ENCODE measurements at places on chromosomes 5 and 9.

DNA sequence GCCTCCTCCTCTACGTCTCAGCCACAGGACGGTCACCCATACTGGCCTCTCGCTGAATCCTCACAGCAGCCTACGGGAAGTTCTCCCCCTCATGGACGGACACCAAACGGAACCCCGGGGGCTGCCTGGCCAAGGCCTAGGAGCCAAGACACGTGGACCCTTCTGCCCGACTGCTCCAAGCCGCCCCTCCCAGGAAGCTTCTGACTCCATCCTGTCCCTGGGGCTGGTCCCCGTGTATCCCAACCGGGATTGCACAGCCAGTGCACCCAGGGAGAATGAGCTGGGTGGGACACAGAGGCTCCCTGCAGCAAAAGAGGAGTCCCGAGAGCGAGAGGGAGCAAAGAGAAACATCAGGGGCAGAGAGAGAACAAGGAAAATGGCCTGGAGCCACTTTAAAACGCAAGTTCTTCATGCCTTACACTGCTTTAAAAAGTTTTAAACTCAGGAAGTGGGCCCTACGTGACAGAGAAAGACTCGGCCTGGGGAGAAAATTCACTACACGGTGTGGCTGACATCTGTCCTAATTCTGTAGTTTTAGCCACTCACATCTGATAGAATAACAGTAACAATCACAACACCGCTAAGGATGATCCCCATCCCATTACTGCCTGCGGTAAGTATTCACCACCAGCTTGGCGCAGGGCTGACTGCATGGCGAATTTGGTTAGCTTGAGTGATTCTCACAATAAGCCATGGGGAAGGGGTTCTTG lies 3.0 kb downstream of the FAM78A start:
- no peak for DNase-seq

GRCh38 chr5:45089870-45090269 lies 281.1 kb downstream of the MRPS30 start:
- DNase-seq, result no peak

GRCh38 chr9:137255448-137256114 lies 454 bp downstream of the NELFB start:
- no peak for DNase-seq

DNA sequence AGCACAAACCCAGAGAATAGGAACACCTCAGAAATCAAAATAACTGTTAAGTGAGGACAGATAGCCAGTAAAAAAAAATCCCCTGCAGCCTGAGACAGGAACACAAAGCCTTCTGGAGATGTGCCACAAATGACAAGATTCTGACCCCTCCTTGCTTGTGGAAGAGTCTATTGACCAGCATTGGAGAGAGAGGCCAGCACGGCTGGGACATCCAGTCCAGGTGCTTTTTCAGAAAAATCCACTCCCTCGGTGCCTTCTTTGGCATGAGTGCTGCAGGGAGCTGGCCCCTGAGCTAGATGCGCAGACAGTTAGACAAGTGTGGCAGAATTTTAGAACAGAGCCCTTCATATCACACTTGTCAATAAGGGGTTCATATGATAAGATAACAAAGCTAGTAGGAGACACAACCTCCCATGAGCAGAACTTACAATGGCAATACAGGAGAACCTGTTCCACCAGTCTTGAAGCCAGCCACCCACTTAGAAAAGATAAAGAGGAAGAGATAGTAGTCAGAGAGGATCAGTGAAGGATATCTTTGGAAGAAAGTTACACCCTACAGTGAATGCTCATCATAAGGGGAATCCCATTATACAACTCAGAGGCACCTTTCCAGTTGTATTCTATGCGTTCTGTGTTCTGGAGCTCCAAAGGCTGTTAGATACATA lies 298.4 kb downstream of the TLE1 start:
- DNase-seq, result no peak

- DNase-seq, result no peak
Measured at GRCh38 chr5:71695595-71695994, 23.5 kb upstream of the CARTPT start.

DNA sequence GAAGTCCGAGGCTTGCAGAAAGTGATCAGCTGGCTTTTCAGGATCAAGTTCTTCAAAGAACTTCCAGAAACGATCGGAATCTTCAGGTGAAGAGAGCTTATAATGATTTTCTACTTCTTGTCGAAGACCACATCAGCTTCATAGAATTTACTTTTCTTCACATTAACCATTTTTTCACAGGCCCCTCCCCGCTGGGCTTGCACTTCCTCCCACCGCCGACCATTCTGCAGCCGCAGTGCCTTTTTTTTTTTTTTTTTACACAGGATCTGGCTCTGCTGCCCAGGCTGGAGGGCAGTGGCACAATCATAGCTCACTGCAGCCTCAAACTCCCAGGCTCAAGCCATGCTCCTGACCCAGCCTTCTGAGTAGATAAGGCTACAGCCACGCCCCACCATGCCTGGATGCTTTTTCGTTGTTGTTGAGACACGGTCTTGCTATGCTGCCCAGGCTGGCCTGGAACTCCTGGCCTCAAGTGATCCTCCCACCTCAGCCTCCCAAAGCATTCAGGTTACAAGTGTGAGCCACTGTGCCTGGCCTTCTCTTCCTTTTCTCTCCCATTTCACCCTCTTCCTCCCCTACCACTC lies 15.3 kb upstream of the RNF130 start:
- DNase-seq, result no peak

- no peak for DNase-seq
Measured at GRCh38 chr5:150386024-150386855, 26.5 kb downstream of the CD74 start.

DNA sequence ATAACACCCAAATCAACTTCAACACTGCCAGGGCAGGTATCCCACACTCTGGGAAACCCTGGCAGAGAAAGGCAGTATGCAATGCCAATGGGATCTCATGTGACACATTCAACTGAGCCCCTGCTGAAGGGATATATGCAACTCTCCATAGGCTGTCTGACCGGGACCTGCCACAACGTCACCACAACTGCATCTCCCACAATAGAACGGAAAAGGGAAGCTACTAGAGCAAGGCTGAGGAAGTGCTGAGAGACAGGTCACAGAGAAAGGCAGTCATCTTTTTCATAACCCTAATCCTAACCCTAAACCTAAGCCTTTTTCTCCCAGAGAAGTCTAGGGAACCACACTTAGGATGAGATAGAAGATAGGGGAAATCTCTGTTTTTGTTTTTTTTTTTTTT lies 345.9 kb upstream of the CD180 start:
- DNase-seq, result no peak

GRCh38 chr5:95759634-95760033 lies 28.5 kb downstream of the RHOBTB3 start:
- no peak for DNase-seq

Measured in activated naive CD4-positive, alpha-beta T cell treated with Interleukin-2 at 50 U/mL for 16 hours (primary cell).